ENCODE measurements at places on chromosomes 2 and 18.

GRCh38 chr2:192292478-192292877, 97.7 kb upstream of the TMEFF2 start:
- no peak for DNase-seq

- no peak for DNase-seq
These were observed 404.7 kb downstream of the BCL11A start for GRCh38 chr2:60148716-60149115.

DNA sequence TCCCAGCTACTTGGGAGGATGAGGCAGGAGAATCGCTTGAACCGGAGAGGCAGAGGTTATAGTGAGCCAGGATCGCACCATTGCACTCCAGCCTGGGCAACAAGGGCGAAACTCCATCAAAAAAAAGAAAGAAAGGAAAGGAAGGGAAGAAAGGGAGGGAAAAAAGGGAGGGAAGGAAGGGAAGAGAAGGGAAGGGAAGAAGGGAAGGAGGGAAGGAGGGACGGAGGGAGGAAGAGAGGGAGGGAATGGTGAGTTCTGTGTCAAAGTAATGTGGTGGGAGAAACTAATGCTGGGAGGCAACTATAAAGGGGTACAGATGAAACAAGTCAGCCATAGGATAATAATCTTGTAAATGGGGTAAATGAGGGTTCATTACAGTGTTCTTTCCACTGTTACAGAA, 45.7 kb downstream of the MEMO1 start:
- DNase-seq = no peak

GRCh38 chr2:112794841-112795240, 10.5 kb upstream of the IL1A start:
- no peak for DNase-seq

- no peak for DNase-seq
These were observed 28.1 kb upstream of the HTR2B start for GRCh38 chr2:231152800-231153557.

DNA sequence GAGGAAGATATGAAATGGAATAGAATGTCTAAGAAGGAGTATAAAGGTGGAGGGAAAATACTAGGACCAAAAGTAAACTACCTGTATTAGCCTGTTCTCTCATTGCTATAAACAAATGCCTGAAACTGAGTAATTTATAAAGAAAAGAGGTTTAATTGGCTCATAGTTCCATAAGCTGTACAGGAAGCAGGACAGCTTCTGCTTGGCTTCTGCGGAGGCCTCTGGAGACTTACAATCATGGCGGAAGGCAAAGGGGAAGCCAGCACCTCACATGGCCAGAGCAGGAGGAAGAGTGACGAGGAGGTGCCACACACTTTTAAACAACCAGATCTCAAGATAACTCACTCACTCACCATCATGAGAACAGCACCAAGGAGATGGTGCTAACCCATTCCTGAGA, 32.9 kb upstream of the TMEM177 start:
- DNase-seq = no peak

DNA sequence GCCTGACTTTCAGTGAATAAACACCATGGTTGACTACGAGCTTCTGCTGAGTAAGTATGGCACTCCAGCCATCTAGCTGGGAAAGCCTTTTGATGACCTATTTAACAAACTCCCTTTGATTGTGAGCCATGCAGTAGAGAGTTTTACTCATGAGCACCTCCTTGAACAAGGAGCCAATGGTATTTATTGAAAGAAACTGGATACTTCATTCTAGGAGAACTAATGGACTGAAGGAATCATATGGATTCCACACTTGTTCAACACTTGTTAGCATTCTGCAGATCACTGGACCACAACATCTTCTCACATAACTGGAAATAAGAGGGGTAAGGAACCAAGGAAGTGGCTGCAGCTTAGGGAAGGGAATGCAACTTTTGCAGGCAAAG, 320.9 kb upstream of the ETAA1 start:
- DNase-seq = no peak

GRCh38 chr2:14182227-14182946, 450.1 kb upstream of the LRATD1 start:
- no peak for DNase-seq

- no peak for DNase-seq
These were observed 1.1 kb downstream of the PRLH start for GRCh38 chr2:237567276-237568029.

- DNase-seq = no peak
These were observed 34.9 kb downstream of the HDAC4 start for GRCh38 chr2:239365782-239366435.

- no peak for DNase-seq
These were observed 173.9 kb upstream of the PID1 start for GRCh38 chr2:229445019-229445418.

DNA sequence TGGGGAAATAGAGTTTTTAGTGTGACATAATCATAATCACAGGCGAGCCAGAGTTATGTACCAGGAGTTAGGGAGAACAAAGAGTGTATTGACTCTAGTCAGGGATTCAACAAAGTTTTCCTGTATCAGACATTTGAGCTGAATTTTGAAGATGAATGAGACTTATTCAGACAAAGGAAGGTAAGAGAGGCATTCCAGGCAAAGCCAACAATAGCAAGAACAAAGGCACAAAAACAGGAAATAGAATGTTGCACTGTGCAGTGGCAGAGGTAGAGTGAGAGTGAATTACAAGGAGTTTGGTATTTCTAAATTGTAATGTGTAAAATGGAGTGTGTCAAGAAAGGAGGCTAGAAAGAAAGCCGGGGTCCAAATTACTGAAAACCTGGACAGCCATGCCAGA, 156.2 kb downstream of the CCDC148 start:
- no peak for DNase-seq

DNA sequence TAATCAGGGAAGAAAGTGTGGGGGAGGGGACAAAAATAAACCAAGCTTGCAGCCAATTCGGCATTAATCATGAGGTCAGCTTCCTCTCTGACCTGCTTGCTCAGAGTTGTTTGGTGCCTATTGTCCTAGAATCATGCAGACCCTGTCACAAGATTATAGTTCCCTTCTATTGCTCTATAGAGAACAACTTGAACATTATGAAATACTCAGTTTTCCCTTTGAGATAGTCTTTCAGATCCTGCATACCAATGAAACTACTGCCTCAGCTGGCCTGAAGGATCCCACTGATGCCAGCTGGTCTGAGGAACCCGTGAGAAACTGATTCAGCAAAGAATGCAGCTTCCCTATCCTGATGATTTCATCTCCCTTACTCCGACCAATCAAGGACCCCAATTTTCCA, 955 bp upstream of the BBS5 start:
- DNase-seq = no peak

GRCh38 chr18:35581898-35582641, 530 bp downstream of the GALNT1 start:
- DNase-seq = no peak

DNA sequence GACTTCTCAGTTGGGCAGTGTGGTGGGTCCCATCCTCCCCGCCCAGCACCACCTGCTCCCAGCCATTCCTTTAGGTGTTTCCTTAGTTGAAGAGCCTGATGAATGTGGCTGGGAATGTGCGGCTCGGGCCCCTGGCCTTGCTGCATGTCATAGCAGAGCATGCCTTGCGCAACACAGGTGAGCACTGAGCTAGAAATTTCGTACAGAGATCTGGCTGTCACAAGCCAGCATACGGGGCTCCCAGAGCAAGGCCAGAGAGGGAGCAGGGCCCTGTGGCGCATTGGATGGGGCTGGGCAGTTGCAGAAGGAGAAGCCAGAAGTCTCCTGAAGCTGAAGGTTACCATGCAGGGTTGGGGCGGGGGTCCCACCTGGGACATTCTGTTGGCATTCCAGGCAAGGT, 129.7 kb downstream of the WDSUB1 start:
- DNase-seq = no peak

All from stimulated activated CD4-positive, alpha-beta T cell treated with anti-CD3 and anti-CD28 coated beads, Interleukin-15, amount 100 ng/mL, for 48 hours (primary cell).